ENCODE measurements at places on chromosomes 1 and 21.

DNA sequence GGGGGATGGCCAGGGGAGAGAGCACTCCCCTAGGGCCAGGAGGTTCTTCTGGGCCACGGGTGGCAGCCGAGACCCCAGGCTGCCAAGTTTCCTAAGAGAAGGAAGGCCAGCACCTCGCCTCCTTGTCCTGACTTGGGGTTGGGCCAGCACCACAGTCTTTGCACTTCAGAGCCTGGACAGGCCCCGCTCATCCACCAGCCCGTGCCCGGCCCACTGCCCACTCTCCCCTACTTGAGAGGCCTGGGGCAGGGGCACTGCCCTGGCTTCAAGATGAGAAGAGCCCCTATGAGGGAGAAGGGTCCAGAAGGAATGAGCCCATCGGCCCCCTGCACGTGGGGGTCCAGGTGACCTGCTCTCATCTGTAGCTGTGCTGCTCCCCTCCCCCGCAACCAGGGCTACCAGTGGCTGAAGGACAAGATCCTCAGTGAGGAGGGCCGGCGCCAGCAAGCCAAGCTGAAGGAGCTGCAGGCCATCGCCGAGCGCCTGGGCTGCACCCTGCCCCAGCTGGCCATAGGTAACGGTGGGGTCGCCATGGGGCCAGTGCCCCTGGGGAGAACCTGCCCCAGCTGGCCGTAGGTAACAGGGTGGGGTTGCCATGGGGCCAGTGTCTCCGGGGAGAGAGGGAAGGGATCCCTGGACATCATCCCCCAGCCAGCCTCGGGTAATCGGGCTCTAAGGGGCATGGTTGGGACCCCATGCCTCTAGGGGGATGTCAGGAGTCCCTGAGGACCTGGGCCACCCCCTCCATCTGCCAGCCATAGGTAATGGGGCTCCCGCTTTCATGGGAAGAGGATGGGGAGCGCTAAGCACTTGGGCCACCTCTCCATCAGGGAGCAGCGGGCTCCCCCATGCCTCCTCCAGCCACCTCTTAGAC lies 50.8 kb downstream of the KCNAB2 start:
- no peak for DNase-seq

DNA sequence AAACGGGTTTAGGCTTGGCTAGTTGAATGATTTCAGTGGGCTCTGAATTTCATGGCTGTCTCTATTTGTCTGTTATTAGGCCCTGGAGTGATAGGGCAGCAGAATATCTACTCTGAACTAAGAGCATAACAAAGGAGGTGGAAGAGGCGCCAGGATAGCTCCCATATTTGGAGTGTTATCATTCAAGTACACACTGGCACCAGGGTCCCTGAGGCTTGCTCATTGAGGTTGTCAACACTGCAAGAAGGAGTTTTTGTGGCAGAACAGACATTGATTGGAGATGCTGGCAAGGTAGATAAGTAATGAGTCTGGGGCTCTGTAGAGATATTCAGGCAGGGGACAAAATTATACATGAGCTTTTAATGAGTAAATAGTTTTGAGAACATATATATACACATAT lies 1748.4 kb downstream of the MRPL39 start:
- DNase-seq: peak; percentile 2

DNA sequence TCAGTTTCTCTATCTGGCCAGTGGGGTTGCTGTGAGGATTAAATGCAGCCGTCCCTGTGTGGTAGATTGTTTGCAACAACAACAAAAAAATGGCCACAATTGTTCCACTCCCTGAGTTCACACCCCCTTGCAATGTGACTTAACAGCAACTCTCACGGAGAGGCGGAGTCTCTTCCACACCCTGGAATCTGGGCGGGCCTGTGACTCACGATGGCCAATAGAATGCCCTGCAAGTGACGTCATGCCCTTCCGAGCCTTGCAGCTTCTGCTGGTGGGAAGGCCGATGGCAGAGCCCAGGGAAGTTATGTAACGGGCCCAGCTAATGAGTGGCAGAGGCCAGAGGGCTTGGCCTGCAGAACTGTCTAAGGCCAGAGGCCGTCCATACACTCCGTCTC lies 87.9 kb downstream of the RIPK4 start:
- peak; percentile 96 for DNase-seq

GRCh38 chr1:15262706-15263105 lies 15.7 kb downstream of the FHAD1 start:
- DNase-seq: no peak

GRCh38 chr1:53468374-53468773 lies 9.2 kb downstream of the DMRTB1 start:
- no peak for DNase-seq

DNA sequence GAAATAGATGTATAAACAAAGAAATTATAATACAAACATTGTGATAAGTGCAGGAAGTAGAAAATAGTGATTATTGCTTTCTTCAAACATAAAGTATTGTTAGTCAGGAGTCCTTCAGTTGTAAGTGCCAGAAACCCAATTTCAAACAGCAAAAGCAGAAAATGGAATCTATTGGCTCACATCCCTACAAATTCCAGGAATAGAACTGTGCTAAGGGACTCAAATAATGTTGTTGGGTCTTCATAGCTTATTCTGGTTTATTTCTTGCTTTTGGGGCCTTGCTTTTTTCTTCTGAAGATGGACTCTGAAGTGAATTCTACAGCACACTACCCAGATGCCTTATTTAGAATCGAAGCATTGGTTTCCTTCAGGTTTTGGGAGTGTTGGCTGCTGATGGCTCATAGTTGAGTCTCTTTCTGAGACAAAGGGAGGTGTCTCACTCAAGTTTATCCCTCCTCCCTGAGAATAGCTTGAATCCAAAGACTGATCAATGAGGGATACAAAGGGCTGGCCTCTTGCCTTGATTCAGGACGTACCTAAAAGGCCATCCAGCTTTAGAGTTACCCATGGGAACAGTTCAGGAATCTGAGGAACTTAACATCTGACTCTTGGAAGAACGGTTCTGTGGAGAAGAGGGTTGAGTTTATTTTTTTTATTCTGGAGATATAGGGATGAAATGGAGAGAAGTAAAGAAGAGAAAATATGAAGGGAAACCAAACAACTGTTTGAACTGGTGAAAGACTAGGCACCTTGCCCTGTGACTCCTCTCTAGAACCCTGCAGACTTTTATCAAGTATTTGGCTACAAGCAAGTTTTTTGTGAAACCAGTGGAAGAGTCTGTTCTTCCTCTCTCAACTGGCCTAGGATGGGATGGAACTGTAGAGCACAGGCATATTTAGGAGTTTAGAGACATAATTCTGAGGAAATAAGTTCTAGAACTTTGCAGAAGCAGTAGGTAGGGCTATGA lies 39.0 kb upstream of the ATG4C start:
- DNase-seq: no peak

DNA sequence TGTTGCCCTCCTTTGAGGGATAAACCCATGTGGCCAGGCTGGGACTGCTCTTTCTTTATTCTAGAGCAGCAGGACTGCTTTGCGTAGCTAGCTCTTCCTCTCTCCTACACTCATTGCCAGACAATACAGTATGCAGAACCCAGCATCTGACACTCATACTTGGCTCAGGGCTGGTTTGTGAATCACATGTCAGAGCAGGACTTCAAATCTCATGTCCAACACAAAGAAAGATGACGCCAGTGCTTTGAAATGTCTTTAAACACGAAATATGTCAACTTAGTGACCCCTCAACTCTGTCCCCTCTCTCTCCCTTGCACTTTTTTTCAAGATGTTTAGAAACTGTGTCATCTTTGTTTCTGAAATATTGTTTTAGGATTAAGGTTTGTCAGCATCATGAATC lies 135.0 kb downstream of the TGFB2 start:
- DNase-seq: no peak

DNA sequence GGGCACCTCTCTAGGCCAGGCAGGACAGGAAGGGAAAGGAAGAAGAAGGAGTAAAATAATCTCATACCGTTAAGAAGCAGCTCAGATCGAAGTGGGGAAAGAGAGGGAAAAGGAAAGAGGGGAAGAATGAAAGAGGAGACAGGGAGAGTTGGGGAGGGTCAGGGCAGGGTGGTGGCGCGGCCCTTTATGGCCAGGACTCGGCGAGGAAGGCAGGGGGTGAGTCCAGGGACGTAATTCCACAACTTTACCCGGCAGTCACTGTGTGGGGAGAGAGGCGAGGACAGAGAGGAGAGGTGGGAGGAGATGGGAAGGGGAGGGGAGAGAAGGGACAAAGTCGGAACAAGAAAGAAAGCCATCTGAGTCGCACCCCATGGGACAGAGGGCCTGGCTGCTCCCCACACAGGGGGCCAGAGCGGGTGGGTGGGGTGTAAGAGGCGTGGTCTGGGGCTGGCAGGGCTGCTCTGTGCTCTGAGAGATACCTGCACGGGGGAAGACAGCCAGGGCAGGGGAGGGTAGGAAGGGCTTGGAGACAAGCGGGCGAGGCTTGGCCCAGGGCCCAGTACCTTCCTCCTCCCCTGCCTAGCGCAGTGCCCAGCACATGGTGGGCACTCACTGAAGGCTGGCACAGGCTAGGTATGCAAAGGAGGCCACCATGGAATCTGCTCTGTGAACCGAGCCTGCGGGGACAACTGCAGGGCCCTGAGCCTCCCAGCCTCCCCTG lies 49.4 kb downstream of the KIF21B start:
- no peak for DNase-seq

- no peak for DNase-seq
Observed at GRCh38 chr1:155648207-155649147, 38.5 kb downstream of the MSTO1 start.

- peak; percentile 96 for DNase-seq
Observed at GRCh38 chr21:25997788-25998611, 172.6 kb downstream of the APP start.

DNA sequence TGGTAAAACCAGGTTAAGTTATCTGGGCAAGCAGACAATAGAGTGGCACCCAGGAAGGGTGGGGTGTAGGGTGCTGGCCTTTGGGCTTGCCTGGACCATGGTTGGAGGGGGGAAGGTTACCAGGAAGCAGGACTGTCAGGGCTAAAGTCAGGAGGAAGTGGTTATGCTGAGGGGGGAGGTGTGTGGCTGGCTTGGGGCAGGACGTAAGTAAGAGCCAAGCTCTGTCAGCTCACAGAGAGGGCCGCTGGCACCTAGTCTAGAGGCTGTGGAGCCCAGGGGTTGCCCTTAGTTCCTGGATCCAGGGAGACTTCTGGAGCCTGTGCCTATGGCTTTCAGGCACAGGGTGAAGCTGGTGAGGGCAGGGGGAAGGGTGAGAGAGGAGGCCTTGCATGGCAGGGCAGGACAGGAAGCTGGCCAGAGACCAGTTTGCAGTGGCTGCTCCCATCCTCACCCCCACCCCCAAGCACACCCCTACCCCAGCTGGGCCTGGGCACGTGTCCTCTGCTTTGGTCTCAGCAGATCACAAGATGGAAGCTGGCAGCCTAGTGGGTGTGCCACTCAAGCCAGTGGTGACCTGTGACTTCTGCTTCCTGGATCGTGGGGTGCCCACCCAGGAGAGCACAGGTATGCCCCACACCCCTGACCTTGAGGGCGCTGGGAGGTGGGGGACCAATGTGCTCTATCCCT lies 20.5 kb upstream of the SMYD3 start:
- no peak for DNase-seq

- DNase-seq: no peak
Observed at GRCh38 chr1:43619996-43620920, 29.7 kb upstream of the KDM4A start.

GRCh38 chr1:245234217-245235081 lies 79.7 kb downstream of the KIF26B start:
- DNase-seq: no peak

GRCh38 chr1:51230501-51231078 lies 5.5 kb upstream of the RNF11 start:
- no peak for DNase-seq

DNA sequence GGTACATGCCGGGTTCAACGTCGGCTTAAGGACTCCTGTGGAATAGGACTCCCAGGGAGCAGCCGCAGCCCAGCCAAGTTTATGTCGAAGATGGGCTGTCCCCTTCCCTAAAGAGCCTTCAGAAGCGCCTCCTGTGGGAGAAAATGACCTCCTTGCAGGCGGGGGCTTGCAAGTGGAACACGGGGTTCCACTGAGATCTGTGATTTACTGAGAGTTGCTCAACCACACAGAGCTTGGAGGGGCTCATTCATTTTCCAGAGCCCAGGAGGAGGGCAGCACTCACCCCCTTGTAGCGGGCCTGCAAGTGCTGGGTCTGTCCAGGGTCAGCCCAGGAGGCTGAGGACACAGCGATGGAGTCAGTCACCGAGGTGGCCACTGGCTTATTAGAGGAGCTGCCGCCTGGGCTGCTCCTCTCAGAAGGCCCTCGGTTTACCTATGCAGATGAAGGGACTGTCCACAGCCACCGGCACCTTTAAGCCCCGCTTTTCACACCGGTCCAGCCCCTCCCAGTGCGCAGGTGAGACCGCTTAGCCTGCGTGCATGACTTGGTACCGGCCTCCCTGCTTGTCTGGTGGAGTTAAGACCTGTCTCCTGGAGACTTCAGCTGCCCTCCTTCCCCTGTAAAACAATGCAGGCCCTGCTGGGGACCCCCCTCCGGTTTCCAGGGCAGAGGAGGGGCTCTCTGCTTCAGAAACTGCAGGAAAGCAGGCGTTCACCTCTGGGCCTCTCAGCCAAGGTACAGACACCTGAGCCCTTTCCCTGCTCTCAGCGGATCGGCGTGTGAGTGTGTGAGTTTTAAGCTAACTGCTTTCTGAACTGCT lies 57.5 kb downstream of the ATP5PO start:
- no peak for DNase-seq

DNA sequence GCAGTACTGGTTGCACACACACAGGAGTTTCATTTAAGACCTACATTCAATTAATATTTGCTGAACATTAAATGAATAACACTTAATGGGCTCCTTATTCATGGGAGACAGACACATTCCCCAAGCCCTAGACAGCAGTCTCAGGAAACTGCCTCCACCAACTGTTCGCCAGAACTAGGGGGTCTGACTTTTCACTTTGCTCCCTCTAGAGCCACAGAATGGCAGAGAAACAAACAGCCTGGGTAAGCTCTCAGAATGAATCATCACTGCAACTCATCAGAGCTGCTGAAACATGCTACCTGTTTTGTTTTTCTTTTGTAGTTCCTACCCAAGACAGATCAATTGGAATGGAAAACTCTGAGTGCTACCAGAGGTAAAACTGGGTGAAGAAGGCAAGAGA lies 31.7 kb downstream of the ELK4 start:
- no peak for DNase-seq

GRCh38 chr1:76793594-76793993 lies 73.7 kb upstream of the ST6GALNAC5 start:
- DNase-seq: no peak

- no peak for DNase-seq
Observed at GRCh38 chr1:228695015-228695955, 40.0 kb upstream of the RHOU start.

DNA sequence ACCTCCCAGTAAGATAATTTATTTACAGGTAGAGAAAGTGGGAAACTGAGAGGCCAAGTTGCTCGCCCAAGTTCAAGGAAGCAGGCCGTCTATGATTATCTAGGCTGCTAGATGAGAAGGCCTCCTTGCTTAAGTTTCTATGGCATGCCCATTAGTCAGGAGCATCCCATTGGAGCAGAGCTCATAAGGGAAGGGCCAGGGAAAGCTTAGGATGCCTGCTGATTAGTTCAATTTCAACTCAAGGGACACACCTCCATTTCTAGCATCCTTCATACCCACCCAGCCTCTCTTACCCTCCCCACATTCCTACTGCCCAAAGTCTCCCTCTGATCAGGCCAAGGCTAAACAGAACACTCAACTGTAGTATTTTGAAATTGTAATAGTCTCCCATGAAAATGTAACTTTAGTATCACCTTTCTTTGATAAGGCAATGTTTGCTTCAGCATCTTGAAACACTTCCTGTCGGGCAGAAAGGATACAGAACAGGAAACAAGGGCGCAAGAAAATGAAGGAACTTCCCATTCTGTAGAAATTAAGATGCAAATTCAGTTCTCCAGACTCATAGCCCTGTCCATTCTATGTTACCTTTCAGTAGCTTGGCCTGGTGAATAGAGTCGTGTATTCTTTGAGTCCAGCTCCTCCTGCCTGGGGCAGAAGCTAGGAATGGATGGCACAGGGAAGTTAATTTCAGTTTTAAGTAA lies 46.3 kb upstream of the TARBP1 start:
- DNase-seq: no peak

- DNase-seq: no peak
Observed at GRCh38 chr21:41622831-41623548, 115.0 kb upstream of the TMPRSS2 start.
